ENCODE measurements at places on chromosomes 2 and 18. TPM values are rescaled to one million over a fixed set of nuclear protein-coding genes. Genes with fewer than 3 reads are reported as not detected.

- DNase-seq = peak; percentile 76
Measured at GRCh38 chr2:42834161-42834560, 41.8 kb upstream of the HAAO start.

GRCh38 chr2:168470320-168471162, 14.5 kb downstream of the CERS6 start:
- no peak for DNase-seq

DNA sequence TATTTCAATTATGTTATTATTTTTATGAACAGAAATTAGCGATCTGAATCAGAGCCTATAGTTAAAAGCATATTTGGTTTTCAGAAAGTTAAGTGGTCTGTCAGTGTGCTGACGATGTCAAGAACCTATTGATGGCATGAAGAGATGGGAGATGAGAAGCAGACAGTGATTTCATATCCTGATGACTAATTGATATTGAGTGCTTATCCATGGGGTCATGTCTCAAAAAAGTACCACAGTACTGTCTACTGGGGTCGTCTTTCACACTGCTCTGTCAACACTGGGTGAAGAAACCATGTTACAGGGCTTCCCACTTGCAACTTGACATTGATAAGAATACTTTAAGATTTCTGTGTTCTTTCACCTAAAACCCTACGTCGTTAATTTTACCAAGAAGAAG, 297.1 kb downstream of the AFF3 start:
- no peak for DNase-seq

GRCh38 chr2:45191976-45192375, 182.7 kb upstream of the SIX2 start:
- DNase-seq = no peak

GRCh38 chr2:25155401-25155800, 13.0 kb downstream of the POMC start:
- DNase-seq = no peak

GRCh38 chr2:160227293-160227915, 27.3 kb upstream of the ITGB6 start:
- DNase-seq = no peak

DNA sequence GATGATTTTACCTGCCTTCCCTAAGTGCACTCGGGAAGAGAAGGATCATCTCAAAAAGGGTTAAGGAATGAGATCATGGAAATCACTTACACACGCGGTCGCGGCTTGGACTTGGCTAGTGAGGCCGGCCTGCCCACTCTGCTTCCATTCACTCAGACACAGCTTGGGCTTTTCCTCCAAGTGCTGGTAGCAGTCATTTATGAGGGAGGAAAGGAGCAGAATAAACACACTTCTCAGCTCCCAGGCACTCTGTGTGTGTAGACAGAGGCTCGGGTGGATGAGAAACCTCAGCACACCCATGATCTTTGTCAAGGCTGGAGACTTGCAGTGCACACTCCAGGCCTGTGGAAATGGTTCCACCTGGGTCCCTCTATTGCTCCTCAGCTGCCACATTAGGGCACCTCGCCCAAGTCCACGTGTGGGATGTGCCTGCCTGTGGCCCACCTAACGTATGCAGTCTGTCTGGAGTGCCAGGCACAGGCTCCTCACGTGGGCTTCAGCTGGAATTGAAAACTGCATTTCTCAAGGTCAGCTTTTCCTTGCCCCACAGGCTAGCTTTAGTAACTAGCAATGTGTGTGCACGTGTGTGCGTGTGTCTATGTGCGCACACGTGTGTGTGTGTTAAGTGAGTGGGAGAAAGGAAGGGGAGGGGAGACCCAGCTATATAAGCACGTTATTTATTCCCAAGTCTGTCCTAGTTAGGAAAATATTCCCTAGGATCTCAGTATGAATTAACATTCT, 288.4 kb downstream of the SOX11 start:
- no peak for DNase-seq

- DNase-seq = peak; percentile 62
Measured at GRCh38 chr2:71001592-71001927, 6.9 kb upstream of the TEX261 start.

Gene TMEM127
- 58.7 TPM for total RNA-seq

Gene SCN9A
- 5.7 TPM for total RNA-seq

All from mesenteric fat pad (tissue), 1 donor.